Activated naive CD4-positive, alpha-beta T cell treated with anti-CD3 and anti-CD28 coated beads, Interleukin-2, amount 50 U/mL, for 72 hours (primary cell): ENCODE measurements at places on chromosomes 3 and 15. TPM values are rescaled to one million over a fixed set of nuclear protein-coding genes. Genes with fewer than 3 reads are reported as not detected.

GRCh38 chr15:57784081-57784511, 77.6 kb downstream of the POLR2M start:
- DNase-seq, result no peak

- no peak for DNase-seq
These were observed 56.9 kb downstream of the MEGF11 start for GRCh38 chr15:66196602-66197001.

DNA sequence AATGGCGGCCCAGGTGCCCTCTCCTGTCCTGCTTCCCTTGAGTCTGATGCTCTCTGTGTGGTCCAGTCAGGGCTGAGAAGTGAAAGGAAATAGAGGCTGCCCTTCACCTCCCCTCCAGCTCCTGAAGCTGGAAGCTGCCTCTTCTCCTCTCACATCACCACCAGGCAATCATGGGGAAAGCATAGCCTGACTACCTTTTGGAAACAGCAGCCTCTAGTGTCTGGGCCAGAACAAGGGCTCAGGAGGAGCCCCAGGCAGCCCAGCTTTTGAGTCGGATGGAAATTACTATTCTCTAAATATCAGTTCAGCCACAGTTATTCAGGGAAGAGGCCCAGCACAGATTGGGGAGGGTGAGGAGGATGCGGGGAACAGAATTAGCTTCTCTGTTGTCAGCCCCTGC, 43.3 kb upstream of the CCDC174 start:
- DNase-seq, result no peak

- DNase-seq, result no peak
These were observed 589.3 kb downstream of the UNC13C start for GRCh38 chr15:54567408-54568035.

- DNase-seq, result no peak
These were observed 37.0 kb downstream of the MINDY4B start for GRCh38 chr3:150868282-150868681.

DNA sequence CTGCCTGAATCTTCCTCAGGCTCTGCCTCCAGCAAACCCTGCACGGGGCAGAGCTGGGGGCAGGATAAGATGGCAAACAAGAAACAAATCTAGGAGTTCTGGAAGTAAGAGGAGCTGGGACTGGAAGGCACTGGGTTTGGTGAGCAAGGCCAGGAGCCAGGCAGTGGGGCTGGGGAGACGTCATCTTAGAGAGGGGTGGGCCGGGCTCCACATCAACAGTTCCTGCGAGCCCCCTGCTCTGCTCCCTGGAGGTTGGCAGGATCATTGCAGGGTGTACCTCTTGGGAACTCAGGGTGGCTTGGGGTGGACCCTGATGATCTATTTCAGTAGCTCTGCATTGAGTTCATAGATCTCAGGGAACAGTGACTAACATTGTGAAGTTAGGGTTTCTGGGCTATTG, 87.3 kb upstream of the PRR23E start:
- DNase-seq, result no peak

- DNase-seq, result no peak
These were observed 58.5 kb upstream of the LMCD1 start for GRCh38 chr3:8442993-8443650.

DNA sequence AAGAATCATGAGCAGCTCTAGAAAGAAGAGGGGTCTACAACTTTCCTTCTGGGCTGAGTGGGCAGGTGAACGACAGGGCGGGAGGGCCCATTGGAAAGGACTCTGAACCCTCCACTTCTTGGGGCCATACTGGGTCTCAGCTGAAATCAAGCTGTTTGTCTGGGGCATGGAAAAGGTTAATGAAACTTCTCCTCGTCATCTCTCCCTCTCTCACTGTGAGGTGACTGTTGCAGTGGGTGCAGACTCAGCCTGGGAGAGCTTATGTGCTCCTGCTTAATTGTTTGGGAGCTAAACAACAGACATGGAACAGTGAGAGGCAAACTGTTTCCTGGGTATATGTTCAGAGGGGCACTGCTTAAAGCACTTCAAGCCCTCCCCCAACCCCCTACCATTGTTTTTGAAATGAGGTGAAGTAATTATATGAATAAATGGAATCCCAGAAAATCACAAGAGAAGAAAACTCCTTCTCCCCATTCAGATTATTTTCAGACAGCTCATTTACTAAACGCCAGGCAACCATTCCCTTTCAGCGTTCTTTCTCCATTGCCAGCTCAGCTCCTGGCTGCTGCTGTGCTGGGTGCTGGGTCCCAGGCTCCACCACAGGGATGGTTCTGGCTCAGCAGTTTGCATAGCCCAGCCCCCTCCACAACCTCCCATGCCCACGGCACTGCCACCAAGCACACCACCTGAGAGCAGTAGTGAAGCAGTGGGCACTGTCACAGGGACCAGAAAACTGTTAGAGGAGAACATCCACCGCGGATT, 444.9 kb upstream of the TBL1XR1 start:
- DNase-seq, result no peak

DNA sequence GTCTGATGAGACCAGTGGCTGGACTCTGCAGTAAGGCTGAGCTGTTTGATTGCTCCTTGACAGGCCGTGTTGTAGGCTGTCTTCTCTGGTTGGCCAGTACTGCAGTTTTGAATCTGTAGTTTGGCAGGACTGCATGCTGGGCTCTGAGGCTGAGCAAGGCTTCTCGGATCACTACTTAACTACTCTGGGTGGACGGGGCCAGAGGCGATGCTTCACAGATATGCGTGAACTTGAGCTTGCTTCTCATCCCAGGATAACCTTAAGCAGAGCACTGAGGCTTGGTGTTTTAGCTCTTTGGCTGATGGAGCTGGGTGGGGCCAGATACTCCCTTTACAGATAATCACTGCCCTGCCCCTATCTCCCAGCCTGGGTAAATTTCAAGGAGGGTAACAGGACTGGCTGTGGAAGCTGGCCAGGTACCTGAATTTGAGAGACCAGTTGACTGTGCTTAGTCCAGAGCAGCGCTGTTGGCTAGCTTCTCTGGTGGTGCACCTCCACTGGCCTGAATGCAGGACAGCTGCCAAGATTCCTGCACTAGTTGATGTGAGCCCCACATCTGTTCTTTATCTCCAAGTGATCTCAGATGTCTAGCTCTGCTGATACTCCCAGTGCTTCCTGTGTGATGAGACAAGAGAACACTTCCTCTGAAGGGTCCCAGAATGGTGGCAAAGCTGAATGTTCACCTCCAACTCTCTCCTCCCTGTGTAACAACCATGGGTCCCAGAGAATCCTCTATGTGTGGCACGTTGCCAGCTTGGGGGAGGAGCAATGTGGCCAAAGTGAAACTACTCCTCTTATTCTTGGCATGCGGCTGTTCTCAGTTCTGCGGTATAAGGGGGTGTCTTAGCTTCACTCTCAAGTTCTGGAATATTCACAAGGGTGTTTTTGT, 37.9 kb downstream of the RPL39L start:
- no peak for DNase-seq

DNA sequence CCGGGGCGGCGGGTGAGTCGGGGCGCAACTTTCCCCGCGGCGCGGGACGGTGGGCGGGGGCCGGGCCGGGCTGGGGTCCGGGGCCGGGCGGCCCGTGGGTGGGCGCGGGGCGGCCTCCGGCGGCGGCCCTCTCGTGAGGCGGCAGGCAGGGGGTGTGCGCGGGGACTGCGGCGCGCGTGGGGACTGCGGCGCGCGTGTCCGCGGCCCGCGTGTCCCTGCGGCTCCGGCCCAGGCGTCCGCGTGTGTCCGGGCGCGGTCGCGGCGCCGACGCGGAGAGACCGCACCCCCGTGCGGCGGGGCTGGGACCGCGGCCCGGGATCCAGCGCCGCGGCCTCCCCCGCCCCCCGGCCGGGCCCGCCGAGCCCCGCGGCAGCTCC, 349 bp downstream of the PLXNA1 start:
- DNase-seq, result no peak

DNA sequence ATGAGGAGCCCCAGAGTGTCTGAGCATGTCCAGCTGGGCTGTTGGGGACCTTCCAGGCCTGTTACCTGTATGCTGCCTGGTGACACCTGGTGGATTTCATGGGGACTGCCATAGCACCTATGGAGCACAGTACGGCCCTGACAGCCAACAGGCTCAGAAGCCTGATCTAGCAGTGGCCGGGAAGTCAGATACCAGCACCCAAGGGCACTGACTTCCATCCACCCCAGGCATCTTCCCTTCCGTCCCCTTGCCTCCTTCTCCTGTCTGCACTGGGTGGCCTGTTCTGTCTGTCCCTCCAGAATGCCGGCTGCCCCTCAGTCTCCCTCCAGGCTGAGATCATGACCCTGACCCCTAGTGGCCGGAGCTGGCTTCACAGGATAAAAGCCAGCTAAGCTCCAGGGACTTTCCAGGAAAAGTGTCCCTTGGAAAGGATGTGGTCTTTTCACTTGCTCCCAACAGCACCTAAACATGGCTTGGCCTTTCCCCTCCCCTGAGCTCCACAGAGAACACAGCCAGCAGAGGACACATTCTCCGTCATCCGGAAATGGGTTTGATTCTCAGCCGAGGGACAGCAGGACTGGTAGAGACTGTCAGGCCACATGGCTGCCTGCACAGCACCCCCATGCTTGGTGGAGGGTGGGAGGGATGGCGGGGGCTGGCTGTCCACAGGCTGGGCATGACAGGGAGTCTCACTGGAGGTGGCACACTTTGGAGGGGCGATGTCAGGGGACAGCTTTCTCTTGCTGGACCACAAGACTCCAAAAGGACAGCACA, 9.5 kb downstream of the RPS17 start:
- DNase-seq, result peak; percentile 71

DNA sequence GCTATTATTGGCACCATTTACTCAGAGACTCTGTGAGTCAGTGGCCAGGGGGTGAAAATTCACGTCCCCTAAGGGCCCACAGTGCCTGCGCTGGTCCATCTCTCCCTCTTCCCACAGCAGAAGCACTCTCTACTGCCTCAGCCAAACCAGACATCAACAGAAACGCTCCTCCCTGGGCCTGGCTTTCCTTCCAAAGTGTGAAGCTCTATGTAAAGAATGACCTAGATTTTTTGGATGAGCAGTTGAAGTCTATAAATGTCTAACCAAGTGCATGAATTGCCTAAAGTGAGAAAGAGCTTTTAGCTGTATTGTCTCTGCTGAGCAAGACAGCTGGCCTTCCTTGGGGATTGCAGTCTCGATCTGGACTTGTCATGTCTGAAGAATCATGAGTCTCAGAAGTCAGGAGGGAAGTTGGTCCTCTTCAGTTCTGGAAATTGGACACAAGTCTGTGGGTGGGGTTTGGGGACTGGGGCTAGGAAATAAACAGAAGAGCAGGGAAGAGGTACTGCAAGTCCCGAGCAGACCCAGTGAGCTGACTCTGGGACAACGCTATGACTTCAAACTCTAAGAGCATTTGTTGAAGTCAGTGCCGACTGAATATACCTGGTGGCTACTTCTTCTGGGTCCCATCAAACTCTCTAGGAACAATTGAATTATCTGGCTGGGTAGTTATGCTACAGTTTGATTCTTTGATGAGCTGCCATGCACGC, 29.0 kb downstream of the RASGRP1 start:
- DNase-seq, result no peak

DNA sequence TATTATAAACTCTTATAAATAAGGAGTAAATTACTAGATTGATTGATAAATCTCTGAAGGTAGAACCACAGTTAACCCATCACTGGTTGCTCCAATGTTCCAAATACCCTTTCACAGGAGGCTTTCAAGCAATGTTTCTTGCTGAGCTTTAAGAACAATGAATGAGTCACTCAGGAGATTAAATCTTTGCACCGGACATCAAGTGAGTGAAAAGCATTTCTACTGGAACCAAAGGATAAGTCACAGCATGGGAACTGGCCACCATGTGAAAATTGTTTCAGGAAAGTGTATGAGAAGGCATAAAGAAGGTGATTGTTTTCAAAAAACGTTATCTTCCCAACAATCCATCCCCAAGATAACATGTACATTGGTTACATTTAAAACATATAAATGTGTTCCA, 90.6 kb downstream of the CNTN3 start:
- no peak for DNase-seq

- DNase-seq, result no peak
These were observed 4.8 kb downstream of the C3orf52 start for GRCh38 chr3:112090887-112091586.

DNA sequence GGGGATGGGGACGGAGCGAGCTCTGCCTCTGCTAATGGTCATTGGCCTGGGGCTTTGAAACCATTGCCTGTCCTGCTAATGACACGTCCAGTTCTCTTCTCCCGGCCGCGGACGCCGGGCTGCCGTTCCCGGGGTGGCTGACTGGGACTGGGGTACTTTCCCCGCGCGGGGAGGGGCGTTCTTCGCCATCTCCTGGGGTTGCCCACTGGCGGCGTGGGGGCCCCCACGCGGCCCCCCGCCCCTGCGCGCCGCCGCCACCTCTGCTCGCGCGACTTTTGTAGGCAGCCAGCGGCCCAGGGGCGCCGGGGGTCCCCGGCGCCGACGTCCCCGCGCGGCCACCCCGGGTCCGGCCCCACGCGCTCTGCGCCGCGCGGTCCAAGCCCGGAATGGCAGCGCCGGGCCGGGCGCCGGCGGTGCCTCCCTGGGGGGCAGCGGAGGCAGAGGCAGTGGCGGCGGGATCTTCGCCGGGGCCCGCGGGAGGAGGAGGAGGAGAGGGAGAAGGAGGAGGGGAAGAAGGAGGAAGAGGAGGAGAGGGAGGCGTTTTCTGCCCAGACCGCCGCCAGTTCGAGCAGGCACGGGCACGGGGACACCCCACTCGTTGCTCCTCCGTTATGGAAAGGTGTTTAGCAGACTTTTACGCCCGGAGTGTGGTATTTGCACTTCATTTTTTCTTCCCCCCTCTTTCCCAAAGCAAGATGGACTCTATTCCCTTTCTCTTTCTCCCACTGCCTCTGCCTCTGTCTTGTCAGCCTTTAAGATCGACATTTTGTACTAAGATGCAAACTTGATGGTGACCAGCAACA, 2.3 kb downstream of the BBX start:
- DNase-seq, result peak; percentile 27

- DNase-seq, result no peak
These were observed 123.0 kb upstream of the EIF1B start for GRCh38 chr3:40186508-40186907.

GRCh38 chr15:78673476-78673875, 32.5 kb upstream of the CHRNB4 start:
- no peak for DNase-seq

DNA sequence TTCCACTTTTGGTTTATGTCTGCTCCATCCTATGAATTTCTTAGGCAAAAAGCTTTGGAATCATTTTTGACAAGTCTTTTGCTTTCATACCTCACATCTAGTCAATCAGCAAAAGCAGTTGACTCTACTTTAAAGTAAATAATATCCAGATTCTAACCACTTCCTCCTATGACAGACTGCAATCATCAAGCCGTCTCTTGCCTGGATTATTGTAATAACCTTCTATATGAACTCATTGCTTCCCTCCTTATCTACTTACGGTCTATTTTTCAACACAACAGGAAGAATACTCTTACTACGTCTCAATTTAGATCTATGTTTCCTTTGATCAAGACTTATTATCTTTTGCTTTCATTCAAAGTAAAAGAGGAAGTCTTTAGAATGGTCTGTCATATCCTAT, 20.7 kb downstream of the CLDN1 start:
- DNase-seq, result no peak

Gene FBXO40
- not detected for total RNA-seq

Gene EXD1
- 0.32 TPM for total RNA-seq

Gene STRIT1
- total RNA-seq, result not detected

Gene CPN2
- not detected for total RNA-seq

Gene FNDC3B
- 9.2 TPM for total RNA-seq

Gene RUBCN
- total RNA-seq, result 49.3 TPM

Gene ADAMTS9
- not detected for total RNA-seq

Gene ASB14
- total RNA-seq, result not detected
